Astrocyte of the spinal cord (primary cell): ENCODE measurements at places on chromosomes 12 and 14.

GRCh38 chr14:103716091-103716801 is 636 bp downstream of the ZFYVE21 start:
- DNase-seq = no peak

GRCh38 chr12:85072826-85073225 is 36.7 kb downstream of the LRRIQ1 start:
- DNase-seq = no peak

DNA sequence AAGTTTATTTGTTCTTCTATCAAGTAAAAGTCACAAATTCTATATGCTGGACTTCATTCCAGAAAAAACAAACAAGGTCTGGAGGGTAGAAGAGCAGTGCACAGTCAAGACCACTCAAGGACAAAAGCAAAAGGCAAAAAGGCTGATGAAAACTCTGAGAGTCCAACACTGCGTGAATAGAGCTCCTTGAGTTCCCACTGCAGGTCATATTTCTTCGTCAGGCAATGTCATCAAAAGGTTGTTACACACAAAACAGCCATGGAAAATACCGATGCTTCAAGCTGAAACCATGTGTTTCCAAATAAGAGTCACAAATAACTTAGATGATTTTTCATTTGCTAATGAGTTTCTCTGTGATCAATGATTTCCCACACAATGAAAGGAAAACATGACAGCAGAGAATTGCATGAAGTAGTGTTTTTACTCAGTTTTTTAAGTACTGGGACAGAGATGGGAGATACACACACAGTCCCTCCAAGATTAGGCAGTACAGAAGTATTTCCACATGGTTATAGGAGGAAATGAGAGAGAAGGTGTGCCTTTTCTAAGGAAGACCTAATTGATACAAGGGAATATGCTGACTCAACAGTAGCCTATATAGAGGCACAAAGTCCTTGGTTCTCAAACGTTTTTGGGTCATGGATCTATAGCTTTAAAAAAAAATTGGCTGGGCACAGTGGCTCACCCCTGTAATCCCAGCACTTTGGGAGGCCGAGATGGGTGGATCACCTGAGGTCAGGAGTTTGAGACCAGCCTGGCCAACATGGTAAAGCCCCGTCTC is 177.7 kb downstream of the MED13L start:
- DNase-seq = no peak

- DNase-seq = no peak
Measured at GRCh38 chr12:46936042-46936441, 110.2 kb upstream of the SLC38A4 start.

DNA sequence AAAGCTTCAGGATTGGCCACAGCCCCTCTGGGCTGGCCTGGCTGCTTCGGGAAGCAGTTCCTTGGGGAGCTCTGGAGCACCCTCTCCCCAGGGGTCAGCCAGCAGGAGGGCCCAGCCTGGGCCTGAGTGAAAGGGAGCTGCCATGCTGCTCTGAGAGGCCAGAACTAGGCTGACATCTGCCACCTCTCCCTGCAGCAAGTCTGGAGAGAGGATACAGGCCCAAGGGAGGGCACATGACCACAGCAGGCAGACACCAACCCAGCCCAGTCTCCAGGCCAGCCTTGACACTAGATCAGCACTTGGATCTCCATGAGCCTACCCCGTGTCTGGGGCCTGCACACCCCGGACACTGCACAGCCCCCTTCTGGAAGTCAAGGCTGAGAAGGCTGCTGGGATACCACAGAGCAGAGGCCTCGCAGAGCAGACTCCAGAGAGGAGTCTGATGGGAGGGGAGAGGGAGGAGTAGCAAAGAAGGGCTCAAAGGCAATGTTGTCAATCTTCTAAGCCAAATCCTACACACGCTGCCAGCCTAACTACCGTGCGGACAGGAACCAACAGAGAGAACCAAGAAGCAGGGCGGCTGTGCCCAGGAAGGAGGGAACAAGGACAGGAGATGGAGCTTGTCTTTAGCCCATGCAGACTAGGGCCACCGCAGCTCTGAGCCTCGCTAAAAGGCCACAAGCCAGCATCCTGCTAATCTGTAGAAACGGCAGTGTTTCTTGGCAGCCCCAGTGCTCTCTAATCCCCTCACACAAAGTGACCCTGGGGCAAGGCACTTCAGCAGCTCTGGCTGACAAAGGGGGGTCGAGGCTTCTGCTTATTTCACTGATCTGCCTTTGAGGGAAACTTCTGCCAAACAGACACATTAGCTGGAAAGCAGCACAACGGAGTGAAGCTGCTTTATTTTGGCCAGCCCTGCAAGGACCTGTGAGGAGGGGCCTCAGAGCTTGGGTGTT is 12.9 kb downstream of the COL2A1 start:
- no peak for DNase-seq

- DNase-seq = peak; percentile 52
Measured at GRCh38 chr12:4700621-4701026, 19.6 kb upstream of the GALNT8 start.

- DNase-seq = peak; percentile 84
Measured at GRCh38 chr12:6341417-6342139, at the start of gene TNFRSF1A. Gene TNFRSF1A, minus strand, starts transcription at chr12:6342076. Its CDS starts 262 bp downstream, at chr12:6341814.

DNA sequence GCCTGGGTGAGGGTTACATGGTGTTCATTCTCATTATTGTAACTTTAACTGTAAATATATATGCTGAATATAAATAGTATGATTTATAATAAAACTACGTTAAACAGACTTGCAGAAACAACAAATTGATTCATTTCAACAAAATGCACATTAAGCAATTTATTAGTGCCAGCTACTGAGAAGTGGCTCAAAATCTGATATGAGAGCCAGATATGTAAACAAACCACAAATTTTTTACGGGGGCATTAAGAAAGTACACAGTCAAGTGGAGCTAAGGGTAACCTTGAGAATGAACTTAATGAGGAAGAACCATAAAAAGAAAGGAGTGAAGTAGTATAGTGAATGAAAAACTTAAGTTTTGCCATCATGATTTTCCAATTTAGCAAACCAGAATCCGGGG is 40.3 kb downstream of the CEP128 start:
- DNase-seq = no peak

- DNase-seq = no peak
Measured at GRCh38 chr14:99381688-99382060, 99.0 kb downstream of the SETD3 start.

DNA sequence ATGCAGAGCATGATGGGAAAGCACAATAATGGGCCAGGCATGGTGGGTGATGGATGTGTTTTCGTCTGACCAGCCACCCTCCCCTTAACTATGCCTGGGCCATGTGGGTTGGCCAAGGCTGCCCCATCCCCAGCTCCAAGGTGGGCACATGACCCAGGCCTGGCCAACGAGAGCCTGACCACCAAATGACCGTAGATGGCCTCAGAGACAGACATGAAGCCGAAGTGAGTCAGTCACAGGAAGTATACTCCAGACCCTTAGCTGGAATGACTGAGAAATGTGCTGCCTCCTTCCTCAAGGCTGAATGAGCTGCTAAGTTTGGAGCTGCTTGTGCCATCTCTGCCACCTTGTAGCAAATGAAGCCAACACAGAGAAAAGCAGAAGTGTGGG is 233.6 kb downstream of the BCL11B start:
- DNase-seq = peak; percentile 56

- DNase-seq = no peak
Measured at GRCh38 chr14:54784060-54784459, 118.6 kb downstream of the GCH1 start.

DNA sequence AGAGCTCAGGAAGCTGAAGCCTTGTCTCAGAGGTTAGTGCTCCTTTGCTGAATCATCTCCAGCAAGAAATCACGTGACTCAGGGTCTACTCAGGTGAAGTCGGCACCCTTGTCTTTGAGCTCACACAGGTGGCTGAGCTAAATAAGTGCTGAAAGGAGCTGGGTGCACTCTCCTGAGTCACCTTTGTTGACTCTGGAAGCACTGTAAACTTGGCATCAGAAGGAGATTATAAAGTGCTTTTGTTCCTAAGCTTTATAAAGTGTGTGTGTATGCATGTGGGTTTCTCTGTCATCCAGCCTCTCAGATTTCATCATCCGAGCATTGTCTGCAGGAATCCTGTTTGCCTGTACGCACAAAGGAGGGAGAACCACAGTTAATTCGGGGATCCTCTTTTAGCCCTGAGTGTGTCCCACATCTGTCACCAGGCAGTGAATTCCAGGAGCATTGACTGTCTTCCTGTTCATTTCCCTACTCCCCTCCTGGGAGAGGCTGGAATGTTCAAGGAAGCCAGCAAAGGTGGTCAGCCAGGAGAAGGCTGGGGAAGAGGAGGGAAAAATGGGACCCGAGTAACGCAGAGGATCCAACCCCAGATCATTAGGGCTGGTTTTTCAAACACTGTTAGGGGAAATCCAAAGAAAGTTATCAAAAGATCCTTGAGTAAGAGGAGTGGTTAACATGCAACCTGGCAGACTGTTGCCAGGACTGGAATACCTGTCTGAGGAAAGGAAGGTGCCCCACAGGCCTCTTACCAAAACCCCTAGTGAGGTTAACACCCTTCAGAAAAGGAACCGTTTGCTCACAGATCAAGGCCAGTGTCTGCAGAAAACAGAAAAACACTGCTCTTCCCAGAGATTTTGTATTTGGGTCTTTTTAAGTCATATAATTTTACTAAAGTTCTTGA is 157.5 kb upstream of the HIF1A start:
- DNase-seq = peak; percentile 87

GRCh38 chr12:42757624-42758119 is 168.1 kb upstream of the PRICKLE1 start:
- no peak for DNase-seq

GRCh38 chr14:86999036-86999435 is 993.9 kb downstream of the GALC start:
- no peak for DNase-seq

GRCh38 chr12:99611117-99611516 is 36.4 kb upstream of the GARIN6 start:
- DNase-seq = no peak

GRCh38 chr12:45863332-45863731 is 127.0 kb downstream of the SCAF11 start:
- no peak for DNase-seq

DNA sequence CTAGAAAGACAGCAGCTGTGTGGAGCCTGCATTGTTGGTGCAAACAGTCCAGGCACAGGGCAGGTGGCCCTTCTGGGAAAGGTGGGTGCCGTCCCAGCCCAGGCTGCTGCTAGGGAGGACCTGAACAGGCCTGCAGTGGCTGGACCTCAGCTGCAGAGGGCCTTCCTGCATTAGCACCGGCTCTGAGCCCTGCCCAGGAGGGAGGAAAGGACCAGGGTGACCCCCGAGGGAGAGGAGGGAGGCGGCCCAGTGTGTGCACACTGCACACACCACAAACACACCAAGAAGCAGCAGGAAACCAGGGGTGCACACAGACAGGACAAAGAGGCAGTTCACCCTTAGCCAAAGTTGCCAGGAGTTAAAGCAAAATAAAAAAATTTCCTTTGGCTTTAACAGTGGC is 8.0 kb upstream of the PGAM5 start:
- DNase-seq = no peak

GRCh38 chr12:86134561-86134960 is 121.6 kb downstream of the MGAT4C start:
- DNase-seq = peak; percentile 16

DNA sequence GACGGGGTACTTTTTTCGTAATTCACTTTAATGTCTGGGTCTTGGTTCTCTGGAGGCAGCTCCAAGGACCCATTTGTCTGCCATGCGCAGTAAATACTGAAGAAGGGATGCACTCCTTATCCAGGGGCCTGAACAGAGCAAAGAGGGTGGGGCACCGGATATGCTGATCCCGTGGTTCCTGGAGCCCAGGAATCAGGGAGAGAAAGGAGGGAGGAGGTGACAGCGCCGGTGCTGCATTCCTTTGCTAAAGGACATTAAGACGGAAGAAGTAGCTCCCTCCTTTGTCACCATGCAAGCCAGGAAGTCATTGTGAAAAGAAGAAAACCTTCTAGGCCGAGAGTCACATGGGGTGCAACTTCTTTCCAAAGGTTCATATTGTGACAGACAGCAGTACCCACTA is 1057.7 kb downstream of the VRK1 start:
- DNase-seq = no peak

DNA sequence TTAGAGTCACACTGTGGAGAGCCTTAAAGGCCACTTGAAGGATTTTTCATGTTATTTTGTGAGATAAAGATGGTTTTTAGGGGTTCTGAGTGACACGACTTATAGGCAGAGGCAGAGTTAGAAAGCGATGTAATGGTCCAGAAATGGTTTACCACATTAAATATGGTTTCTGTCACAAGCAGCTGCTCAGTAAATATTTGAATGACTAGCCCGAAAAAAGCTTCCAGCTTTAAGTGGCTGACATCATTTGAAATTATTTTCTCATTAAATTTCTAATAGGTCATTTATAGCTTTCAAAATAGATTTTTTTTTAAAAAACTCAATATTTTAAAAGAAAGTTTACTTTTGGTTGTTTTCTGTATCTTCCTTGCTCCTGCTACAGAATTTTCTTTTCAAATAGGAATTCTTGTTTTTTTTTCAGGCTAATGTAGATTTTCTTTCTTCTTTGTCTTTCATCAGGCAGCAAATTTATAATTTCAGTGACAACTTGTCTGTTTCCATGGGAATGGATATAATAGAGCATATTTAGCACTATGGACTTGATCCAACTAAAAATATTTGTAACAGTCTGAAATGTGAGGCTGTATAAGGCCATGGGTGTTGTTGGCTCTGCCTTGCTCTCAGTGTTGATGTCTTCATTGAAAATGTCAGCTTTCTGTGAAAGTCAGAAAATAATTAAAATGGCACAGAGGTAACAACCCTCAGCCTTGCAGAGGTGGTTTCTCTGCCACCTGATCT is 700.0 kb downstream of the TMTC2 start:
- DNase-seq = no peak

DNA sequence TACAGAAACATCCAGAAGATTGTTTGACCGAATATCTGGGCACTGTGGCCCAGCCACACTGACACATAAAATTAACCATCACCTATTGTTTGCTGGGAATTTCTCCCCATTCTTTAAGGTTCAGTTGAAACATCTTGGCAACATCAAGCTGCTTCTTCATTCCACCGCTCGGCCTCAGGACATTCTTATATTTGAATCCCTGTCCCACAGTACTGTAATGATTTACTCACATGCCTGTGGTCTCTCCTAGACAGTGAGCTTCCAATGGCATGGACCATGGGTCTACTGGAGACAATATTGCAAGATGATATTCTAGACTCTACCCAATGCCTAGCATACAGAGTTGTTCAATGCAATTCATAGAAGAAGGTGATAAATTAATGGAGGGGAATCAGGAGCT is 56.1 kb downstream of the EMP1 start:
- DNase-seq = no peak

- peak; percentile 12 for DNase-seq
Measured at GRCh38 chr12:43038991-43039390, 449.4 kb upstream of the PRICKLE1 start.

- DNase-seq = peak; percentile 58
Measured at GRCh38 chr12:106840243-106840642, 65.8 kb downstream of the RIC8B start.

GRCh38 chr14:45868863-45869262 is 615.9 kb upstream of the MIS18BP1 start:
- no peak for DNase-seq

- peak; percentile 35 for DNase-seq
Measured at GRCh38 chr12:94615260-94616181, 34.8 kb downstream of the TMCC3 start.

GRCh38 chr14:103949131-103949790 is 6.9 kb upstream of the RD3L start:
- DNase-seq = no peak
